Progenitor cell of endocrine pancreas (in vitro differentiated cells): ENCODE measurements at places on chromosomes 11 and 22.

DNA sequence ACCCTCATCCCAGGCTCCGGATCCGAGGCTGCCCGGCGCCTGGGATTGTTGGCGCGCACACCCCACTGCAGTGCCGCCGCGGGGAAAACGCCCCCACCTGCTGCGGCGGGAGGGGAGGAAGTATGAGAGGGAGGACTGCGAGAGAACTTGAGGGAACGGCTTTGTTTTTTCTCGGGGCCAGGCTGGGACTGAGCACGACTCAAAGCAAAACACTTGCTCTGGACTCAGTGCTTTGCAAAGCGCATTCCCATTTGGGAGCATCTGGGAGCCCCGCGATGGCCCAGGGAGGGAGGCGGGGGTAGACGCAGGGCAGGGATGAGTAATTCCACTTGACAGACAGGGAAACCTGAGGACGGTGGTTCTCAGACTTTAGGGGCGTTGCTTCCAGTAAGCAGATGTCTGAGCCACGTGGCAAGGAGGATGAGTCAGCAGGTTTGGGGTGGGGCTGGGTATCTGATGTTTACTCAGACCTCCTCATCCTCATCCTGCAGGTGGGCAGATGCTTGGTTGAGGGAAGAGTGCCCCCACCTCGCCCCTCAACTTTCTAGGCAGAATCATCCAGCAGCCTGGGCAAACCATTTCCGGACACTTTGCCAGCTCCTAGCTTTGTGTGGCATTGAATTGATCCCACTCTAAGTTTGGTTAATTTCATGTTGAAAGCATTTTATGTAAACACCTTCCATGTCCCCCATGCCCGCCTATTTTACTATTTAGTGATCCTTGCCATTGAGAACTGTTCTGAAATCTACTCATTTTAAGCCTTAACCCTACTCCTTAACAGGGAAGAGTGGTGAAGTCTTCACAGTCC, 1.5 kb downstream of the MIAT start:
- DNase-seq = no peak

DNA sequence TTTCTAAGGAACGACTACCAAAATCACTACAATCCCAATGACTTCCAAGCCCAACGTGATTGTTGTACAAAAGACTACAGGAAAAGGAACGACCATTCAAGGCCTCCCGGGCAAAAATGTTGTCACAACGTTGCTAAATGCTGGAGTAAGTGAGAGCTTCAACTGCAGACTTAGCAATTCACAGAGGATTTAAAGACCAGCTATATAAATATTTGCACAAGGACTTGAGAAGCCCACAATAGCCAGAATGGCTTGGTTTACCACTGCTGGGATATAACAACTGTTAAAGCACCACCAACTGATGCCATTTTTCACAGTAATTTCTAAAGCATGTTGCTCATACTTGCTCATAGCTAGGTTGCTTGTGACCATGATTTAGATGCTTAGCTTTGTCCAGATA, 78.3 kb downstream of the EMSY start:
- no peak for DNase-seq

DNA sequence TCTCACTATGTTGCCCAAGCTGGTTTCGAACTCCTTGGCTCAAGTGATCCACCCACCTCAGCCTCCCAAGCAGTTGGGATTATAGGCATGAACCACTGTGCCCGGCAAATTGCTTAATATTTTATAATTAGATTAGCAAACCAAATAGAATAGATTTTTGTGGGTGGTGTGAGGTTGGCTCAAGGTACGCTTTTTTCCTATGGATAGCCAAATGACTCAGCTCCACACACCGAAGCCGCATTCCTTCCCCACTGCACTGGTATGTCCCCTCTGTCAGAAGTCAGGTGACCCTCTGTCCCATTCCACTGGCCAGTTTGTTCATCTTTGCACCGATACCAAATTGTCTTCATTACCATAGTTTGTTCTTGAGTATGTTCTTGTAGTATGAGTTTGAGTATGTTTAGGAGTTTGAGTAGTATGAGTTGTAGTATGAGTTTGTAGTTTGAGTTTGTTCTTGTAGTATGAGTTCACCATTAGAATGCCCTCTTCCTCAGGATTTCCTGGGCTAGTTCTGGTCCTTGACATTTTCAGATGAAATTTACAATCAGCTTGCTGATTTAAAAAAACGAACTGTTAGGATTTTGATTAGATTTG, 19.4 kb downstream of the SUSD2 start:
- DNase-seq = no peak

DNA sequence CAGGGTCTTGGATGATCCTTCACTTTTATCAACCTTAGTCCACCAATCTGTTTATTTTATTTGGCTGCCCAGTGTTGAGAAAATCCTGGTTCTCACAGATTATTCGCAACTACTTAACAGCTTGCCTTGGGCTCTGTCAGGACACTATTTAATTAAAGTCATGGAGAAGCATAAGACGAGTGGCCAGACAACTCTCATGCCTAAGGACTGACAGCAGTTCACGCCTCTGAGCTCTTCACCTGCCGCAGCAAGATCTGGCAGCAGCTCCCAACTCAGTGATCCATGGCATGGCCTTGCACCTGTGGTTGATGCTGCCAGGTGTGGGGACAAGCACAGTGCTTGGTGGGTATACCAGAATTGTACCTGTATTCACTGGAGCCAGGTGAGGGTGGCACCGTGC, 37.8 kb downstream of the HIRA start:
- DNase-seq = no peak

DNA sequence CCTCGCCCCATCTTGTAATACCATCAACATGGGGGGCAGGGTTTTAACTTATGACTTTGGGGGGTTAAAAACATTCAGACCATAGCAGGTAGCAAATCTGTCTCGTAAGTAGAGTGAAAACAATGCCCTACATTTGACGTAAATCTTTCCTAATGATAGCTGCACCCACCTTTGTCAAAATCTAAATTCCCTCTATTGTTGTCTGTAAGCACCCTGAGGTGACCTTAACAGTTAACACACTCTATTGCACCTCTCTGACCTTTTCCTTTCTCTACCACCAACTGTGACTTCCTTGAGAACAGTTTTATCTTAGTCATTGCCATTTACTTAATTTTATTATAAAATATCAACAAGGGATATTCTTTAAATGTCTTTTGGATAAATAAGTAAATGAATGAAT, 1024.9 kb upstream of the CNTN5 start:
- DNase-seq = no peak

DNA sequence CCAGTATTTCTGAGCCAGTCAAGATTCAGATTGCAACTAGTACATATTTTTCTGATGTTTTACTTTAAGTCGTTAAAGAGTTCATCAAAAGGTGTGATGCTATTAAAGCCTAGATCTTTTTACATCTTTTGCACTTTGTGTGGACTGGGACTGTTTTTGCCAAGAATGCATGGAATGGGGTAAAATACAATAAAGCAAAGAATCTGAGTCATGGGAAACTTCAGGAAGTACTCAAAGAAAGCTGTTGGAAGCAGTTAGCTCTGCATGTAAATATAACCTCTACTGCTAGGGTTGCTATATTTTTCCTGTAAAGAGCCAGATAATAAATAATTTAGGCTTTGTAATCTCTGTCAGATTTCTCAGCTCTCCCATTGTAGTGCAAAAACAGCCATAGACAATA, 20.9 kb downstream of the ATXN10 start:
- DNase-seq = no peak
